Dermis blood vessel endothelial cell (primary cell): ENCODE measurements at places on chromosomes 7 and 10.
A peak's percentile ranks its signal among the peaks of the same experiment; 100 is the strongest.

GRCh38 chr10:84290235-84290634, 38.2 kb upstream of the CCSER2 start:
- no peak for DNase-seq

- DNase-seq, result no peak
Observed at GRCh38 chr7:138278601-138279000, 181.5 kb upstream of the TRIM24 start.

DNA sequence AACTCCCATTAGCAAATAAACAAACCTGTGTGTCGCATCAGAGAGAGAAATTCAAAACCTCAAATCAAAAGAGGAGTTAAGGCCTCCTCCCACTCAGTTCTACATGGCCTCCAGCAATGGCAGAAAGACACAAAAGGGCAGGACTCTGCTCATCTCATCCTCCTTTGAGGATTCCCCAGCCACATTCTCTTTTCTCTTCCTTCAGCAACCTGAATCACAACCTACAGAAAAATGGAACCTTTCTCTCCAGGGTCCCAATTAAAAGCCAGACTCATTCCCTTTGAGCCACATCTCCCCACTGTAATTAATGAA, 7.9 kb downstream of the OSBPL3 start:
- DNase-seq, result no peak

DNA sequence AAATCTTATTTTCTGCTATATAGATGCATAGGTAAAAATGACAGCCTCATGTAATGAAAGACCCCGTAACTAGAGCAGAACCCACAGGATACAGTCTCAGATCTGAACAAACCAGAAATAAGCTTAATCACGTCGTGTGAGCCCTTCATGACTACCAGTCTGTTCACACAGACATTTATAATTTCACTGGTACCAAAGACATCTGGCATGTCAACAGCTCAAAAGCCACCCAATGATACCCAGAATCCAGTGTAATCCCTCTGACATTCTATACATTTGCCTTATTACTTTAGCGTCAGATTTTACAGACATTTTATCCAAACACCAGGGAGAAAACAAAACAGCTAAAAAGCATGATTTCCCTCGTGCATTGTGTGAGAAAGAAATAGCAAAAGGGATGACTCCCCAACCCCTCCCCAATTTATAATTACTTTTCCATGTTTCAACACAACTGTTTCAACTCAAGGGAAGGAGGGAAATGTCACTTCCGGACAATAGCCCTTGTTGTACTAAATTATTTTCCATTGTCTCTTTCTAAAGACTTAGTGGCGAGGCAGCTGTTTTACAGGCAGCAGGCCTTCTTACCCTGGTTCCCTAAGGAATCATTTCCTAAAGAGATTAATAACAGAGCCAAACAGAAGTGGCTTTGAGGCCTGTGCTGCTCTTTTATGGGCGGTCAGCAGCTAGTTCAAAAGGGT, 33.2 kb downstream of the DOCK4 start:
- peak; percentile 74 for DNase-seq

DNA sequence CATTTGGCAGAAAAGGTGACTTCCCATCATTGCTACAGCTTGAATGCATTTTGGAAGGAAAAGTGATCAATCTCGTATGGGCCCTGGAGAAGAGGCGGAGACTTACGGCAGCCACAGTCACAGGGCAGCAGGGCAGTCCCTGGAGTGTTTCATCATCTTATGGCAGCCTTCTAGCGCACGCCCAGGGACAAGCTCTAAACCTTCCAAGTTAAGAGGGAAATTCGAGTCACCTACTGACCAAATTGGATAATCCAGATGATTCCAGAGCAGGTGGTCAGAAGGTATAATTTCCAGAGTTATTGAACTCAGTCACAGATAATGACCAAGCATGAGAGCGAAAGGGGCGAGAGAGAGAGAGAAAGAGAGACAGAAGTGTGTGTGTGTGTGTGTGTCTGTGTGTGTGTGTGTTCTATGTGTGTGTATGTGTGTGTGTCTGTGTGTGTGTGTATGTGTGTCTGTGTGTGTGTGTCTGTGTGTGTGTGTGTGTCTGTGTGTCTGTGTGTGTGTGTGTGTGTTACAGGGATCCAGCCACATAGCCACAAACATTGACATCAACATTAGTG, 123.7 kb upstream of the ADAM12 start:
- no peak for DNase-seq

DNA sequence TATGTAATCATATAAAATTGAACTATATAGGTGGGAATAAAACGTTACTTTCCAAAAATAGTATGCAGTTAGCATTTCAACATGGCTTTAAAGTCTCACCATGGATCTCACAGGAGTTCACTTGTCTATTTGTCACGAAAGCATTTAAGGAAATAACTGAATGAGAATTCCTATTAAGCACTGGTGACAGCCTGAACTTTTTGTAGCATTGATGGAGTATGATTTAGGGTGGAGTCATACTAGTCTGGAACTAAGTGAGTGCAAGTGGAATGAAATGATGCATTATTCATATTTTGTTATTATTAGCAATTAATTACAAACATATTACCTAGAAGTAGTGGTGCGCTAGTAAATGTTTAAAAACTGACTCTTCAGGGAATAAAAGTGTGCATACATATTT, 26.0 kb upstream of the HIBADH start:
- no peak for DNase-seq

DNA sequence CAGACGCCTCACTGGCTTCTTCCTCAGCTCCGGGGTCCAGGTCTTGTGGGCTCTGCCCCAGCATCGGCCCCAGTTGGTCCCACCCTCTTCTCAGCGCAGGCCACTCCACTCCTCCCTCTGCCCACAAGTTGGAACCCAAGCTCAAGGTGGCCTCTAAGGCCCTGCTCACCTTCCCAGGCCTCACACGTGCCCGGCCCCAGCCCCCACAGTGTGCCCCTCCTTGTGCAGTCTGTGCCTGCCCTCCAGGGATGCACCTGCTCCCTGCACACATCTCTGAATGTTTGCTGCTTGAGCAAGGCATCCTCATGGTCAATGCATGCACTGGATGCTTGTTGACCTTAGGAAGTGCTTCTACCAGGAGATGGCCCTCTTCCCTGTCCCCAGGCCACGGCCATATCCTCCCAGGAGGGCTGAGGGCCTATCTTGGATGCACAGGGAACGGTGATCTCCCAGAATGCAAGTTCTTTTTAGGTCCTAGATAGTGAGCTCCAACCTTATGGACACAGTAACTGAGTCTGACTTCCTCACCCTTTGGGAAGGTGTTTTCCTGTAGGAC, 7.7 kb upstream of the AEBP1 start:
- no peak for DNase-seq

- no peak for DNase-seq
Observed at GRCh38 chr7:78121888-78122287, 323.3 kb downstream of the PHTF2 start.

- DNase-seq, result no peak
Observed at GRCh38 chr7:46291601-46292150, 370.6 kb upstream of the IGFBP3 start.

DNA sequence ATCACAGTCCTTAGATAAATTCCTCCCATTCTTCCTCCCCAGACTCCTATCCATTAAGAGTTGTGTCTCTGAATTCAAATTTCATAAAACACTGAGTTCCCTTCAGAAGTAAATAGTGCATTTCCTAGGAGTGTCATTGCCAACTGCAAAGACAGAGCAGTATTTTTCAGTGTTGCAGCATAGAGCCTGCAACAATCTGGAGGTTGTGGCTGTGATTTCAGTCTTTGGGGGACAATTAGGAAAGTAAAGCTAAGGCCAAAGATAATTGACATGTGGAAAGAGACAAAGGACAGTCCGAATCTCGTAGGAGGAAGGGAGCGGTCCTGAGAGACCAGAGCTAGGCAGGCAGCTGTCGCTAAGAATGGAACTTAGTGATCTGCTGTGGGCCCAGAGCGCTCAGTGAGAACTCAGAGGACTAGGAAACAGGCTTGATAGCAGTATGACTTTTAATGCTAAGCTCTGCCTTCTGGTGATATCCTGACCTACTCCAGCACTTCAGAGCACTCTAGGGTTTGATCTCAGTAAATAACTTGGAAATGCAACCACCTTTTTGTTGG, 46.2 kb downstream of the PRPF18 start:
- DNase-seq, result no peak

DNA sequence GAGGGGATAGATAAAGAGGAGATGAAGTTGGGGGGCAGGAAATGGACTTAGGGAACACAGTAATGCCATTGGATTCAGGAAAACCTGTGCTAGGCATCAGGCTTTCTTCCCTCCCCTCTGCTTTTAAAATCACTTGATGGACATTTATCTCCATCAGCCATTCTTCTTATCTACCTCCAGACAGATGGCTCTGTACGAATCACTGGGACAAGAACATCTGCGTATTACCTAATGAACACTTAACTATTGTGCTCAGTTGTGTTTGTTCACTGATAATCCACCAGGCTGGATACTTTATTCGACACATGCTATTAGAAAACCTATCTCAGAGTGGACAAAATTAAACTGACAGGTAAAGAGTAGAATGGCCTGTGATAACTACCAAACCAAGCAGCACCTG, 40.0 kb downstream of the TNKS2 start:
- no peak for DNase-seq

DNA sequence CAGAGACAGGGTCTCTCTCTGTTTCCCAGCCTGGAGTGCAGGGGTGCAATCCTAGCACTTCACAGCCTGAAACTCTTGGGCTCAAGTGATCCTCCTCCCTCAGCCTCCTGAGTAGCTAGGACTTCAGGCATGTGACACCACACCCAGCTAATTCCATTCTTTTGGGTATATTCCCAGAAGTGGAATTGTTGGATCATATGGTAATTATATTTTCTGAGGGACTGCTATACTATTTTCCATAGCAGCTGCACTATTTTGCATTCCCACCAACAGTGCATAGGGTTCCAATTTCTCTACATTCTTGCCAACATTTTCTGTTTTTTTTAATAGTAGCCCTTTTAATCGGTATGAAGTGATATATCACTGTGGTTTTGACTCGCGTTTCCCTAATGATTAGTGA, 30.0 kb upstream of the RAB11FIP2 start:
- no peak for DNase-seq

DNA sequence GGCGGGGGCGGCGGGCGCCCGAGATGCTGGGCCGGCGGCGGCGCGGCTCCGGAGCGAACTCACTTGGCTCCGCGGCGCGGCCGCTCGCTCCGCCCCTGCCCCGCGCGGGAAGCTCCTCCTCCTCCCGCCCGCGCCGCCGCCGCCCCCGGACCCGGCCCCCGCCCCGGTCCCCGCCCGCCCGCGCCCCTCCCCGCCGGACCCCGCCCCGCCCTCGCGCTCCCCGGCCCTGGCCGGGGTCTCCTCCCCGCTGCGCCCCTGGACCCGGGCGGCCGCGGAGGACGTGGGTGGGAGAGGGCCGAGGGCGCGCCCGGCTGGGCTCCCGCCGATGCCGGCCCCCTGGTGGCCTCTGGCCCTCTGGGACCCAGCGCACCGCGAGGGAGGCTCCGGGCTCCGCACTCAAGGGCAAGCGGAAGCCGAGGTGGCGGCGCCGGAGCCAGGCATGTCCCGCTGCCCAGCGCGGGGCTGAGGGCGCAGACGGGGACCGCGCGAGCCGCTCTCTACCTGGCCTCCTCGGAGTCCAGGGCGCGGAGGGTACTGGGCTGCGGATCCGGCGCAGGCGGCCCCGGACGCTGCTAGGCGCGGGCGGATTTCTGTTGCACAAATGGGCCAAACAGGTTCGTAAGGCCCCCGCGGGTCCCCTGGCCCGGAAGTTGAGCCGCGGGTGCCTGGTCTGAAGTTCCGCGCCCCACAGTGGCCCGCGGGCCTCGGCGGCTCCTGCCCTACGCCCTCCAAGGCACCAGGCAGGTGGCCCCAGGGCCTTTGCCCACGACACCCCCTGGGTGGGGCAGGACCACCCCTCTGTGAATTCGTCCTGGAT, at the start of gene TCERG1L:
TCERG1L (minus strand) TSS at position 61 of the 817 bp plus-strand sequence. CDS start 86 bp downstream, outside the sequence.
- DNase-seq, result no peak

GRCh38 chr7:84136336-84136735, 58.3 kb downstream of the SEMA3A start:
- peak; percentile 57 for DNase-seq

- DNase-seq, result no peak
Observed at GRCh38 chr10:8889538-8889937, 835.0 kb downstream of the GATA3 start.

DNA sequence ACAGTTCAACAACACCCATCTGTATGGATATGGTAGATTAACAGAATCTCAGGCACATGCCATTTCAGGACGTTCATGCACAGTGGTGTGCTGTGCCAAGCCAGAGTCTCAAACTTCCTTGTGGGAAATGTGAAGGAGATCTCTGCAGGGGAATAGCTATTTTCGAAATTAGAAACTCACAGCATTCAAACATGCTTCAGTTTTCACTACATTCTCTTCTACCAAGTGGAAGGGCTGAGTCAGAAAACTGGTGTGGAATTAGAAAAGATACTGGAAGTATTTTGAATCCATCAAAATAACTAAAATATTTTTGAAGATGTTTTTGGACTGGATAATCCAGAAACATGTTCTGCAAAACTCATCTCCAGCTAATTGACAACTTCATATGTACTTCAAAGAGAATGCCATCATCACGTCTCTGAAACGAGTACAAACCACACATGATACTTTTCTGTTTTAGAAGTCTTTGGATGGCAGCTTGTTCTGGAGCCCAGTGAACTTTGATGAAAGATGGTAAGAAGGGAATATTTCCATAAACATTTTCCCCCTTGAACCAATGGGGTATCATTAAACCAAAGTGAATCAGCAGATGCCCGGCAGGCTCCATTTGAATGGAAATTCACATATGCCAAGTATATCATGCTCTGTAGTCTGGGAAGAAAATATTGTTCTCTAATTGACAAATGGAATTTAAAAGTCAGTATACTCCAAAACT, 616.3 kb upstream of the IGFBP3 start:
- no peak for DNase-seq

DNA sequence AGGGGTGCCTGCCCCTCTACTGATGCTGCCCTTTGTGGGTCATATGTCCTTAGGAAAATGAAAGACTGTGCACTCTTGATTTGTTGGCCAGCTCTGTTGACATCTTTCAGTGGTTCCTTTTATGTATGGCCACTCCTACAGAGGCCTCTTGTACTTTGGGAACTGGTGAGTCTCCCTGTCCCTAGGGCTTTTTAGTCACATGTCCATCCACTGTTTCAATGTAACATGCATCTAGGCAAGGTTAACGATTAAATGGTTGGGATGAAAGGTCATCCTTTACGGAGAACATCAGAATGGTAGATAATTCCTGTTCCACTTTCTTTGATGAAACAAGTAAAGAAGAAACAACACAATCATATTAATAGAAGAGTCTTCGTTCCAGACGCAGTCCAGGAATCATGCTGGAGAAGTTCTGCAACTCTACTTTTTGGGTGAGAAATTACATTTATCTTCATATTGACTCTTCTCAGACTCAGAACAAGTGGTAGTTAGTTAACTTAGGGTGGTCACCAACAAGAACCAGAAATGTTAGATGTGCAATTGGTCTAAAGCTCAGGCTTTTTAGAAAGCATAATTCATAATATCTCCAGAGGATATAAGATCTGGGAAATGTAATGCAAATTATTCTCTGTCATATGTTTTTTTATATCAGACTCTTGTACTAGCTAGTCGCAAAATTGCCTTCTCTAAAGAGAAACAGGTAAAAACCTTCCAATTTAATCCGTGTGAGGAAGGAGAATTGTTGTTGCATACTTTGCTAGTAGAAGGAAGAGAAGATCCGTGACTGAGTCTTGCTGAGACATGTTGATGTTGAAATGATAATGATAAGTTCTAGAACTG, at the start of gene ABCC2:
ABCC2 (plus strand) TSS at position 194 of the 840 bp plus-strand sequence; CDS start at position 399, 205 bp downstream.
- DNase-seq, result no peak
